ENCODE measurements at places on chromosomes 1 and 21.

GRCh38 chr1:30335997-30336390 lies 387.4 kb downstream of the MATN1 start:
- DNase-seq = no peak

DNA sequence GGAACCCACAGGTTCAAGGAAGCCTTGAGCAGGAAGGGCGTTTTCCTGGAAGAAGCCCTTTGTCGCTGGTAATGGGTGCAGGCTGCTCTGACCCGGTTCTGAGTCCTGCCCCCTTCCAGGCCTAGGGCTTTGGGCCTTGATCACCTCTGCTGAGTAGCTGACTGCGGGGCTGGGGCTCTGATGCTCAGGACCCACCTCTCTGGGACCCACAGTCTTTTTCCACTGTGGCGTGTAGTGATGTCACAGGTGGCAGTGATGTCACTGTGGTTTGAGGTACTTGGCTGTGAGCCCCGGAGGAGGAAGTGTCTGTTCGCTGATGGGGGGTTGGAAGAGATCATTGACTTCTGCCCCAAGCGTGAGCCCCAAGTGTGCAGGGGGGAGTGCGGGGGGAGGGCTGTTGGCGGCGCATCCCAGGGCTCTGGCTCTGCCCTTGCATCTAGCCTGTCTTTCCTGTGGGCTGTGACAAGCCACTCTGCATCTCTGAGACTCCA lies 6.9 kb downstream of the TNFRSF1B start:
- DNase-seq = peak; percentile 12

GRCh38 chr1:96721053-96721415 lies 550 bp upstream of the PTBP2 start:
- no peak for DNase-seq

- DNase-seq = peak; percentile 40
Measured at GRCh38 chr1:43554444-43554992, 23.8 kb downstream of the PTPRF start.

DNA sequence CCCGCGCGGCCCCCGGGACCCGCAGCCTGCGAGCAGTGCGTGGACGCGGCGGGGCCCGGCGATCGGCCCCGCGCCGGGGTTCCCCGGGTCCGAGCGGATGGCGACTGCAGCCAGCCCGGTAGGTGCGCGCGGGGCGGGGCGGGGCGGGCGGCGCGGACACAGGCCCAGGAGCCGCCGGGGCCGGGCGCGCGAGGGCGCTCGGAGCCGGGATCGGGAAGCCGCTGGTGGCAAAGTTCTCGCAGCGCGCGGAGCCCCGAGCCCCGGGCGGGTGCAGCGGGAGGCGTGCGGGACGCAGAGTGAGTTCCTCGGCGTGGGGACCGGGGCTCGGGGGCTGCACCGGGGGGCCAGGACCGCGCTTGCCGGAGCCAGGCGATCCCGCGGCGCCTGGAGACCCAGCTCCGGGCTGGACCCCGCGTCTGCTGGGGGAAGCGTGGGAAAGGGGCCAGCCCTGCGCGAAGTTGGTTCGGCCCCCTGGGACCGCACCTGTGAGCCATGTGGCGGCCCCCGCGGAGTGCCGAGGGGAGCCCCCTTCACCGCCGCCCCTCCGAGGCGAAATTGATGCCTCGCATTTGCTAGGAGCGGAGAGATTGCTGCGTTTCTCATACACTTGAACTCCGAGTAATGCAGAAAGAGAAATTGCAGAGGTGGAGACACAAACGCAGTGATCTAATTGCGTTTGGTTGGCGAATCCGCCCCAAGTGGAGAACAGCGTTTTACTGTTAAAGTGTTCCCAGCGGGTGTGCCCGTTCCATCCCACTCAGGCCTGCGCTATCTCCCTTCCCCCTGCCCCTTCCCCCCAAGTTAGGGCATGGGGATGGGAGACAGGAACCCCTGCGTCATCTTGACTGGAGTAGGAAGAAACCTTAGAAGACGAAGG lies 228.9 kb upstream of the TMEM51 start:
- DNase-seq = no peak
